ENCODE measurements at places on chromosomes 5 and 9.

DNA sequence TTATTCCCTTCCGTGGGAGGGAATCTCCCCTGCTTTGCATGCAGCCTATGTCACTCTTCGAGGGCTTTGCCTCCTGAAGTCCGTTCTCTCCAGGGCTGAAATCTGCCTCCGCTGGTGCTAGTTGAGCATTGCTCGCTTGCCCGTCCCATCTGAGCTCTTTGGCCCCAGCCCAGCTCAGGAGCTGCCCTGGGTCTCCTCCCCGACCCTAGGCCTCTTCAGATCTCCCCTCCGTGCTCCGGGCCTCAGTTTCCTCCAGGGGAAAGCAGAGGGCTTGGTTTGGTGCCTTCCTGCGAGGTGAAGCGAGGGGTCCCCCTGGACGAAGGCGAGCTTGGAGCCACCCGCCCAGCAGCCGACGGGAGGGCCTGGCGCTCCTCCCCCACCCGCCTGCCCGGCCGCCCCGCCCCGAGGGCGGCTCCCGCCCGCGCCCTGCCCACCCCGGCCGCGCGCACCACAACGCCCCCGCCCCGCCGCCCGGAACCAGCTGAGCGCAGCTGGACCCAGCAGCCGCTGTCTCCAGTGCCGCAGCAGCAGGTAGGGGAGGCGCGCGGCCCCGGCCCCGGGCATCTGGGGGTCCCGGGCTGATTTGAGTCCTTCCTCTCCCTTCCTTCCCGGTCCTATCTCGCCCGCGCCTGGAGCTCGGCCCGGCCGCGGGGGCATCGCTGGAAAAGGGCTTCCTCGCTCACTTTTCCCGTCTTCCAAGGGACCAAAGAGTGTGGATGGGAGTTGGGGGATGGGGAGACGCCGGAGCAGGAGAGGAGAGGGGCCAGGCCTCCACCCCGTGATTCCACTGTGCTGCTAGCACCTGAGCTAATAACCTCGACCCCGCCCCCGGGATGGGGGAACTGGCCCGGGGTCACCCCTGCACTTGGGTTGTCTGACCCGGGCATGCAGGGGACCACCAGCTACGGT is at the start of gene GSN:
TSS of gene GSN (plus strand) at position 474 of the 909 bp plus-strand sequence. CDS start 33,810 bp downstream, outside the sequence.
- DNase-seq: peak; percentile 67

DNA sequence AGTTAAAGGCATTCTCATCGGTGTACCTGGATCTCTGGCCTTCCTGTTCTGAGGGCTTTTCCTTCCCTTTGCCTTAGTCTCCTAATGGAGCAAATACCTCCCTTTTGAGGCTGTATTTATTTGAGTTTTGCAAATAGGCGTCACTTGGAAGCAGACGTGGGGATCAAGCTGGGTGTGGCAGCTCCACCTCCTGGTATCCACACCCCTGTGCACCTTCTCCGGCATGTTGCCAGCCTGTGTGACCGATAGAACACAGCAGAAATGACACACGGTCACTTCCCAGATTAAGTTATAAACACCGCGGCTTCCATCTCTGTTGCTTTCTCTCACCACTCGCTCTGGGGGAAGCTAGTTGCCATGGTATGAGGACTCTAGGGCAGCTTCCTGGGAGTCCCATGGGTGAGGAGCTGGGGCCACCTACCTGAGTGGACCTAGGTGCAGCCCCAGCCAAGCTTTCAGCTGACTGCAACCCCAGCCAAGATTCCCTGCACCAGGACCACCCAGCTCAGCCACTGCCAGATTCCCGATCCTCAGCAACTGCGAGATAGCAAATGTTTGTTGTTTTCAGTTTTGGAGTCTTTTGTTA is 214.4 kb upstream of the MVB12B start:
- no peak for DNase-seq

- no peak for DNase-seq
Observed at GRCh38 chr5:105924366-105924765, 1746.4 kb downstream of the EFNA5 start.

GRCh38 chr5:9661316-9662015 is 31.3 kb upstream of the TAS2R1 start:
- DNase-seq: no peak

- DNase-seq: no peak
Observed at GRCh38 chr5:40784027-40784653, 14.0 kb downstream of the PRKAA1 start.

DNA sequence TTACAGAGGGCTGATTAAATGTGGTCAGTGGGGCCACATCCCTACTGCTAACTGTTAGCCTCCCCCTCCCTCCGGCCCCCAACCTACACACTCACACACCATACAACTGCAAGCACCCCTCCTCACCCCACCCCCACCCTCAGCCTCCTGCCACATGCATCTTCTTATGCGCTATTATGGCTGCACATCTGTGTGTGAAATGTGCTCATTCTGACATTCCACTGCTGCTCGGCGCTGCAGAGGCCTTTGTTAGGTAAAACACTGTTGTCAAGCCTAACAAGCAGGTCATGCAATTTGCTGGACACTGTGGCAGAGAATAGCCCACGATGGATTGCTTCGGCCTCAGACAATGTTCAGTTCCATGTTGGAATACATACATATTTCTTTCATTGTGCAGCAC is 173.6 kb downstream of the NR2F1-AS1 start:
- DNase-seq: no peak

- no peak for DNase-seq
Observed at GRCh38 chr5:92665506-92665905, 915.5 kb downstream of the NR2F1-AS1 start.

GRCh38 chr9:112048924-112049691 is 126.0 kb downstream of the SUSD1 start:
- no peak for DNase-seq
